ENCODE measurements at places on chromosomes 12 and 14. TPM values are rescaled to one million over a fixed set of nuclear protein-coding genes. Genes with fewer than 3 reads are reported as not detected.

Gene KCNJ8
- total RNA-seq, result 15.2 TPM

Gene ETFBKMT
- 4.9 TPM for total RNA-seq

Gene GMPR2
- 30.9 TPM for total RNA-seq

DNA sequence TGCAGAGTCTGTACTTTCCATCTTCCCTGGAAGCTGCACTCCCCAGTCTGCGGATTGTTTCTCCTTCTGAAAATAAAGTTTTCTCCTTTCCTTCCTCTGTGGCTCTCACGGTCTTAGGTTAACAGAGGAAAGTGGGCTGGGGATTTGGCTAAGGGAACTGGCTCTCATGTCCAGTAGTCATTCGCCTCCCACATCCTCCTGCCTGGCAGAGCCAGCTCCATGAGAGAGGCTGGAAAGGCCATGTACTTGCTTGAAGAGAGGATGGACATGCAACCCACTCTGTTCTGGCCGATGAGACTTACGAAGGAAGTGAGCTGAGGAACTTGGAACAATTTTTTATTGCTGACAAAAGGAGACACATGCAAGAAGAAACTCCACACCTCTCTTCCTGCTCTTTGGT, 18.9 kb upstream of the RGS6 start:
- no peak for DNase-seq
- no peak overlapping the region for H3K4me3 ChIP-seq
- no peak overlapping the region for H3K27ac ChIP-seq
- H3K36me3 ChIP-seq, result no peaks in the 10 kb centered on the region

DNA sequence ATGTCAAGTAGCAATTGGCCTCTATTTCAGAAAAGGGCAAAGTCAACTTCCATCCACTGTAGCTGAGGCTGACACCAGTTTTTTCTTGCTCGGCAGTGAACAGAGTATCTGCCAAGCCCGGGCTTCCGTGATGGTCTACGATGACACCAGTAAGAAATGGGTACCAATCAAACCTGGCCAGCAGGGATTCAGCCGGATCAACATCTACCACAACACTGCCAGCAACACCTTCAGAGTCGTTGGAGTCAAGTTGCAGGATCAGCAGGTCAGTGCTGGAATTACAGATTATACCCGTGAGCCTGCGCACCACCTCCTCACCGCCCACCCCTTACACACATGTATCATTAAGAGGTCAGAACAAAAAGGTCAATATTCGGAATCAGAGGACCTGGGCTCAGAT, 19.4 kb downstream of the EVL start:
- H3K4me3 ChIP-seq, result no peak overlapping the region
- no peak overlapping the region for H3K27ac ChIP-seq
- H3K4me1 ChIP-seq, result no peaks in the 10 kb centered on the region
- H3K27me3 ChIP-seq, result no peaks in the 10 kb centered on the region

DNA sequence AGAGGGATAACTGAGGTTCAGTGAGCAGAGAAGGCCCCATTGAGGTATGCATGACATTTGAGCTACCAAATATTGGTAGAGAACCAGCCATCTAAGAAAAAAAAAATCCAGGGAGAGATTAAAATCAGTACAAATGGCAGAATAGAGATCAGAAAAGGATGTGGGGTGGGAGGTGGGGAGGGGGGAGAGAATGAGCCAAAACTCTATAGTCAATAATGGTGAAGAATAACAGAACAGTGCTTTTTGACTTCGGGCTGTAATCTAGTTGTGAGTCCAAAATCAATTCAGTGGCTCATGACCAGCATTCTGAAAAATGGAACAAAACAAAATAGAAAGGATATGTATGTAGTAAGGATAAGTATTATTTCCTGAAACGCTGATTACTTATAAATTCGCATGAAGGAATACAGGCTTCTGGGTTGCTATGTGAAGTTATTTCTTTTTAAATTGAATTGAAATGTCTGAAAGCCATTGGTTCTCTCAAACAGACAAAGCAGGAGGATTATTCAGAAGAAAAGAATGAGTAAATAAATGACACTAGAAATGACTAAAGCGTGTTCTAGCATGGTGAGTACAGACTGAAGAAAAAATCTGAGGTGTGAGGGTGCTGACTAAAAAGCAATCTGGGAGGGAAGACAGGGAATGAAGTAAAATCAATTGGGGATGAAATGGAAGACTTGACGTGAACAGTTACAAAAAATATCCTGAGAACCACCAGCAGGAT, 72.4 kb downstream of the ATP2B1 start:
- DNase-seq, result no peak
- no peaks in the 10 kb centered on the region for H3K36me3 ChIP-seq
- H3K27ac ChIP-seq, result no peak overlapping the region
- H3K27me3 ChIP-seq, result no peaks in the 10 kb centered on the region
- no peak overlapping the region for H3K4me3 ChIP-seq

GRCh38 chr14:36856095-36856878, 194.6 kb downstream of the PAX9 start:
- H3K27me3 ChIP-seq, result no peaks in the 10 kb centered on the region
- no peak for DNase-seq
- H3K36me3 ChIP-seq, result no peaks in the 10 kb centered on the region

GRCh38 chr12:124322271-124322998, 27.5 kb downstream of the RFLNA start:
- H3K36me3 ChIP-seq, result peaks cover 18% of the 10 kb centered on the region
- no peak overlapping the region for H3K27ac ChIP-seq
- no peak overlapping the region for H3K4me3 ChIP-seq
- H3K4me1 ChIP-seq, result no peaks in the 10 kb centered on the region

- H3K36me3 ChIP-seq, result no peaks in the 10 kb centered on the region
- no peak overlapping the region for H3K27ac ChIP-seq
- no peak overlapping the region for H3K4me3 ChIP-seq
These were observed 155.4 kb upstream of the GZMB start for GRCh38 chr14:24789378-24789884.
